ENCODE measurements at places on chromosomes 1 and 21.

DNA sequence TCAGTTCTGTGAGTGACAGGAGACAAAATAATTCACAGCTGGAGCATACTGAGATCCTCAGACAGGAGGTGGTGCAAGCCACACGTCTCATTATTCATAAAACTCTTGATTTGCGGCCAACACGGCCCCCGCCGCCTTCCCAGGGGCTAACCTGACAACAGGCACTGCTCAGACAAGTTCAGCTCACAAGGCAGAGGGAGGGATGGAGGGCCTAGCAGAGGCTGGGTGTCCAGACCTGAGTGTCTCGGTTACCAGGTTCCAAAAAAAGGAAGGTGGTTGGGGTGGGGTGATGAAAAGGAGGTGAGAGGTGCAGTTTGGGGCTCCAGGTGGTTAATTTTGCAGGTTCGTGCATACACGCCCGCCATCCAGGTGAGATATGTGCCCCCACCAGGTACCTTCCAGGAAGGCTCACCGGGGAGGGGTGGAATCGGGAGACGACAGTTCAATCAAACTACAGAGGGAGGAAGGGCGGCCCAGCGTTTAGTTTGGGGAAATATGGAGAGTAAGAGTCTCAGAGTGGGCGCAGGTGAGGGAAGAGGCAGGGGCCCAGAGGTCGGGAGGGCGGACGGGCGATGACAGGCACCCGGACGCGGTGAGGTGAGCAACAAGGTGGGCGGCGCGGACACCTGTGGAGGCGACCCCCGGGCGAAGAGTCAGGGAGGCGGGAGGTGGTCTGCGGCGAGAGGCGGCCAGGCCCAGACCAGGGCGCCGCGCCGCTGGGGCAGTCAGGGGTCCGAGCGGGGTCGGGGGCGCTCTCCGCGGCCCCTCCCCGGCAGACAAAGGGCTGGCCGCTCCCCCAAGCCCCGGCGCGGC lies 629 bp downstream of the CTNNBIP1 start:
- H3K36me3 ChIP-seq = no peaks in the 10 kb centered on the region
- peak overlapping the region; percentile 26 for H3K27ac ChIP-seq
- no peaks in the 10 kb centered on the region for H3K27me3 ChIP-seq
- no peaks in the 10 kb centered on the region for H3K4me1 ChIP-seq
- DNase-seq = peak; percentile 29
- peak overlapping the region; percentile 30 for H3K4me3 ChIP-seq

GRCh38 chr1:198845851-198846250 lies 207.0 kb downstream of the PTPRC start:
- no peak overlapping the region for H3K4me3 ChIP-seq
- no peaks in the 10 kb centered on the region for H3K36me3 ChIP-seq
- DNase-seq = no peak
- no peaks in the 10 kb centered on the region for H3K4me1 ChIP-seq

DNA sequence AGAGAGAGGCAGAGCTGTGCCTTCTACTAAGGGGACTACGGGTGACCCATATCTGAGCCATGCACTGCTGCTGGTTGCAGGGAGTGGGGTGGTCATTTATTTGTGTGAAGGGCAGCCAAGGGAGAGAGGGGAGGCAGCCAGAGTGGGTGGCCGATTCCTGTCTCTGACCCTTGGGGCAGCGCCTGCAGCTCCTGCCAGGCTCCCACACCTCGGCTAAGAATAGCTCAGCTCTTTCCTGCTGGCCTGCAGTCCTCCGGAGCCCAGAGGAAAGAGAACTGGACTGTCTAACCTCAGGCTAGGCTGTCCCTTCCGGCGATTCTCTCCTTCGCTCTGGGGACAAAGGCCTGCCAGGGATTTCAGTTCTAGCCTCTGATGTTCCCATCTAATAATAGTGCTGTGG lies 11.6 kb upstream of the CD34 start:
- no peak overlapping the region for H3K4me3 ChIP-seq
- no peaks in the 10 kb centered on the region for H3K36me3 ChIP-seq
- peak overlapping the region; percentile 23 for H3K27ac ChIP-seq

- peaks cover 5% of the 10 kb centered on the region for H3K4me1 ChIP-seq
- H3K36me3 ChIP-seq = no peaks in the 10 kb centered on the region
- no peak overlapping the region for H3K27ac ChIP-seq
- no peak overlapping the region for H3K4me3 ChIP-seq
These were observed 30.7 kb downstream of the PTPN14 start for GRCh38 chr1:214520544-214521165.

DNA sequence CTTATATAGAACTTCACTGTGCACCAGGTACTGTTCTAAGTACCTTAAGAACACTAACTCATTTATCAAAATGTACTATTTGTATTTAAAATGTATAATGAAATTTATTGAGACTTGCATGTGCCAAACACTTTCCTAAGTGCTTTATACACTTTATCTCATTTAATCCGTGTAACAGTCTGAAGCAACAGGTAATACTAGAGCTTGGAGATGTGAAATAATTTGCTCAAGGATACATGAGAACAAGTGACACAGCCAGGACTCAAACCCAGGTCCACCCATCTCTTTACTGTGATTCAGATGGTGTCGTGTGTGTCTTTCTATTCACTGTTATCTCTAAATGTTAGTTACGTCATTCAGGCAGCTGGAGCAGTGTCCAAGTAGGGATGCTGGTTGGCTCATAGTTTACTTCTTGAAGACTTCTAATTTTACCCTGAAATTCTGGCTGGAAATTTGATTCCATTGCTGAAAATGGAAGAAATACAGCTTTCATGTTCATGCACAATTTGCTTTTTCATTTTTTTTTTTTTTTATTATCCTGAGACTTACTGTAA lies 169.7 kb upstream of the UBE2U start:
- no peaks in the 10 kb centered on the region for H3K36me3 ChIP-seq
- H3K27ac ChIP-seq = no peak overlapping the region
- H3K27me3 ChIP-seq = no peaks in the 10 kb centered on the region
- no peak for DNase-seq
- H3K4me3 ChIP-seq = no peak overlapping the region
- peaks cover under 1% of the 10 kb centered on the region for H3K4me1 ChIP-seq

- no peak for DNase-seq
- no peaks in the 10 kb centered on the region for H3K4me1 ChIP-seq
- H3K27me3 ChIP-seq = no peaks in the 10 kb centered on the region
- H3K27ac ChIP-seq = no peak overlapping the region
- no peaks in the 10 kb centered on the region for H3K36me3 ChIP-seq
- H3K4me3 ChIP-seq = no peak overlapping the region
These were observed 66.6 kb upstream of the CACHD1 start for GRCh38 chr1:64403331-64403730.

GRCh38 chr1:24027838-24028468 lies 47.8 kb upstream of the SRSF10 start:
- no peaks in the 10 kb centered on the region for H3K4me1 ChIP-seq
- H3K36me3 ChIP-seq = no peaks in the 10 kb centered on the region
- no peak overlapping the region for H3K27ac ChIP-seq
- no peaks in the 10 kb centered on the region for H3K27me3 ChIP-seq
- no peak overlapping the region for H3K4me3 ChIP-seq

- H3K27me3 ChIP-seq = no peaks in the 10 kb centered on the region
- no peak overlapping the region for H3K4me3 ChIP-seq
- peaks cover 7% of the 10 kb centered on the region for H3K4me1 ChIP-seq
- no peak overlapping the region for H3K27ac ChIP-seq
- DNase-seq = no peak
- H3K36me3 ChIP-seq = no peaks in the 10 kb centered on the region
These were observed 2.5 kb upstream of the ARL8A start for GRCh38 chr1:202146993-202147392.

GRCh38 chr1:203360547-203361185 lies 9.7 kb upstream of the FMOD start:
- no peaks in the 10 kb centered on the region for H3K4me1 ChIP-seq
- no peaks in the 10 kb centered on the region for H3K36me3 ChIP-seq
- no peak for DNase-seq
- no peak overlapping the region for H3K27ac ChIP-seq

DNA sequence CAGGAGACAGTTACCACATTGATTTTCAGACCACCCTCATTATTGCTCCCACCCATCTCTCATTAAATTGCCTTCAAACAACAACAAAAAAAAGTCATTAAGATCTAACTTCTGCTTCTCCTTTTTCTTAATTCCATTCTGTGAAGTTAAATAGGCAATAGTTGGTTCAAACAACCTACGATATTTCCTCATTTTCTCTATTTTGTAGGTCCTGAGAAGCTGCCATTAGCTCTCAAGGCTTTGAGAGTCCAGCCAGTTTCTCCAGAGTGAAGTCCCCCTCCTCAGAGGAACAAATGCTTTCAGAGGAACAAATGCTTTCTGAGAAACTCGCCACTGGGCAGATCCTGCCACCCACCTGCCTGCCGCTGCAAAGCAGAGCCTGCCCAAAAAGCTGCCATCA lies 125.6 kb downstream of the ETS2 start:
- no peaks in the 10 kb centered on the region for H3K36me3 ChIP-seq
- no peaks in the 10 kb centered on the region for H3K4me1 ChIP-seq
- no peak for DNase-seq
- no peak overlapping the region for H3K4me3 ChIP-seq
- no peak overlapping the region for H3K27ac ChIP-seq

GRCh38 chr1:218374401-218375353 lies 29.5 kb downstream of the TGFB2 start:
- H3K4me3 ChIP-seq = no peak overlapping the region
- no peaks in the 10 kb centered on the region for H3K36me3 ChIP-seq
- H3K27me3 ChIP-seq = no peaks in the 10 kb centered on the region
- no peak for DNase-seq
- H3K4me1 ChIP-seq = peaks cover 18% of the 10 kb centered on the region

GRCh38 chr1:190479516-190479915 lies 1.9 kb upstream of the BRINP3 start:
- H3K36me3 ChIP-seq = no peaks in the 10 kb centered on the region
- DNase-seq = no peak
- H3K4me1 ChIP-seq = no peaks in the 10 kb centered on the region
- H3K27ac ChIP-seq = no peak overlapping the region

- H3K27ac ChIP-seq = no peak overlapping the region
- DNase-seq = no peak
- H3K27me3 ChIP-seq = no peaks in the 10 kb centered on the region
- no peak overlapping the region for H3K4me3 ChIP-seq
- H3K36me3 ChIP-seq = no peaks in the 10 kb centered on the region
These were observed 84.3 kb upstream of the HP1BP3 start for GRCh38 chr1:20871419-20871818.

DNA sequence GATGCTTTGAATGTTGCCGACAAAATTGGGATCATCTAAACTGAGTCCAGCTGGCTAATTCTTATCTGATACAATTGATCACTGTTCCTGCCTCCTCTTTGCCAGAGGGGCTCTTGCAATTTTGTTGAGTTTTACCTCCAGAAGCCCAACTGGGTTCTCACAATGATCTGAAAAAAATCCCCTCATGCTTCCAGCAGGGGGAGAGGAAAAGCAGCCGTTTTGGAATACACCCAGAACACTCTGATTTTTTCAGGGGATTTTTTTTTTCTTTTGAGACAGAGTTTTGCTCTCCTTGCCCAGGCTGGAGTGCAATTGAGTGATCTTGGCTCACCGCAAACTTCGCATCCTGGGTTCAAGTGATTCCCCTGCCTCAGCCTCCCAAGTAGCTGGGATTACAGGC lies 13.9 kb upstream of the RERE start:
- H3K27ac ChIP-seq = no peak overlapping the region
- H3K4me3 ChIP-seq = no peak overlapping the region
- peak; percentile 24 for DNase-seq
- no peaks in the 10 kb centered on the region for H3K36me3 ChIP-seq

- peaks cover 3% of the 10 kb centered on the region for H3K4me1 ChIP-seq
- DNase-seq = peak; percentile 18
- H3K36me3 ChIP-seq = no peaks in the 10 kb centered on the region
- peak overlapping the region; percentile 89 for H3K4me3 ChIP-seq
These were observed 1.1 kb downstream of the C21orf58 start for GRCh38 chr21:46322351-46323226.

DNA sequence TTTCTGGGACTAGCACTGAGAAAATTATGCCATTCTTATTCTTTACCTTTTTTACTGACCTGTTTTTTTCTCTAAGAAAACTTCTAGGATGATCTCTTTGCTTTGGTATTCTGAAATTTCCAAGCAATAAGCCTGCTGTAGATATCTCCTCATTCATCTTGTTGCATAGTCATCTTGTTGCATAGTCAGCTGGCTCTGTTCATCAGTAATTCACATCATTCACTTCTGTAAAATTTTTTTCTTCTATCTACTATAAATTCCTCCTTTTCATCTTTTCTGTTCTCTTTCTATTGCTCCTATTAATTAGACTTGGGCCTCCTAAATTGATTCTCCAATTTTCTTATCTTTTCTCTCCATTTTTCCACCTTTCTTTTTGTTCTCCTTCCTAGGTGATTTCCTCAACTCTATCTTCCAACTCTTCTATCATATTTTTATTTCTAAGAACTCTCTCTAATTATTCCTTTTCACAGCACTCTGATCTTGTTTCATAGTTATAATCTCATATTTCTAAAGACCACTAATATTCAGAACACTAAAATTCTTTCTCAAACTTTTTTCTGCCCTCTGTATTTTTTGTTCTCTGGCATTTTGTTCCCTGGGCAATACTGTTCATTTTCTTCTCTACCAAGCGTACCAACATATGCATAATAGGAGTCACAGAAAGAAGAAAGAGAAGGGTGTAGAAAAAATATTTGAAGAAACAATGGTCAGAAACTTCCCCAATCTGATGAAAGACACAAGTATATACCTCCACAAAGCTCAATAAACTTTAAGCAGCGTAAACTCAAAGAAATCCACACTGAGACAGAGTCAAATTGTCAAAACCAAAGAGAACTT lies 17.7 kb downstream of the TUT4 start:
- H3K36me3 ChIP-seq = no peaks in the 10 kb centered on the region
- no peak overlapping the region for H3K4me3 ChIP-seq
- H3K4me1 ChIP-seq = no peaks in the 10 kb centered on the region
- H3K27ac ChIP-seq = no peak overlapping the region

Measured in kidney (tissue), 22 donors.